Iris pigment epithelial cell (primary cell): ENCODE measurements at places on chromosomes 3 and 15.

DNA sequence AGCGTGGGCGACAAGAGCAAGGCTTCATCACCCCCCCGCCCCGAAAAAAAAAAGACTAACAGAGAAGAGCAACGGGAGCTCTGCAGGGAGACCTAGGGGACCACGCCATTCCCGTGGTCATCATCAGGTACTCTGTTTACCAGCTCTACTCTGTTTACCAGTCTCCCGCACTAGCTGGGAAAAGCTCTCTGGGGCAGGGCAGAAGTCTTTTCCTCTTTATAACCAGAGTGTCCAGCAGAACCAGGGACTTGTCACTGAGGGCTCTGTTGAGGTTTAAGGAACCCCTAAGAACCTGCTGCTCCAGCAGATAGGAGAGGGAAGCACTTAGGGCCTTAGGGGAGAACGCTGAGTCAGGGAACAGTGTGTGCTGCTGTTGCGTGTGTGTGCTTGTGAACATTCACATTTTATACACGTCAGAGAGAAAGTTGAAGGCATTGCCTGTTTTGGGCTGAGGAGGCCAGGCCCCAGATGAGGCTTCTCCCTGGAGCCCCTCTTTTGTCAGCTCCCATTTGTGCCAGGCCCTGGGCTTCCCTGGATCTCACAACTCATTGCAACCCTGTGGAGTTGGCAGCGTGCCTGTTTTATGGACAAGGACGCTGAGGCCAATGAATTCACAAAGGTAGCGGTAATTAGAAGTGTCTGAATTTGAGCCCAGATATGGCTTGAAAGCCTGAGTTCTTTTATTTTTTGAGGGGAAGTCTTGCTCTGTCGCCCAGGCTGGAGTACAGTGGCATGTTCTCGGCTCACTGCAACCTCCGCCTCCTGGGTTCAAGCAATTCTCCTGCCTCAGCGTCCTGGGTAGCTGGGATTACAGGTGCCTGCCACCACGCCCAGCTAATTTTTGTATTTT lies 24.2 kb upstream of the ERICH6 start:
- no peak for DNase-seq

GRCh38 chr3:141279077-141279967 lies 47.7 kb downstream of the PXYLP1 start:
- DNase-seq, result peak; percentile 37

DNA sequence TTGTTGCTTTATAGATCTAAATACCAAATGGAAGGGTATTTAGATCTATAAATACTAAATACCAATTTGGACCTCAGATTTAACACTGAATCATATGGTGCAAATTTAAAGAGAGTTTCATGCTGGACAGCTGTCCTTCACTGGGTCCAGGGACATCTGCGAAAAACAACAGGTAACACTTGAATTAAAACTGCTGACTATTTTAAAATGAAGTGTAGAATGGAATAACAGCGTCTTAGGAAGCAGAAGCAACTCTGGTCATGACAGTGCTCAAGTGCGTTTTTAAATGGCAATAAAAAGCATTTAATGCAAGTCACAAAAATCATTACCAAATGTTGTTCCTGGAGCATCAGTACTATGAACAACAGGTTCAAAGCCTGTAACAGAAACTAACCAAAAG lies 106.3 kb downstream of the TFG start:
- DNase-seq, result no peak

DNA sequence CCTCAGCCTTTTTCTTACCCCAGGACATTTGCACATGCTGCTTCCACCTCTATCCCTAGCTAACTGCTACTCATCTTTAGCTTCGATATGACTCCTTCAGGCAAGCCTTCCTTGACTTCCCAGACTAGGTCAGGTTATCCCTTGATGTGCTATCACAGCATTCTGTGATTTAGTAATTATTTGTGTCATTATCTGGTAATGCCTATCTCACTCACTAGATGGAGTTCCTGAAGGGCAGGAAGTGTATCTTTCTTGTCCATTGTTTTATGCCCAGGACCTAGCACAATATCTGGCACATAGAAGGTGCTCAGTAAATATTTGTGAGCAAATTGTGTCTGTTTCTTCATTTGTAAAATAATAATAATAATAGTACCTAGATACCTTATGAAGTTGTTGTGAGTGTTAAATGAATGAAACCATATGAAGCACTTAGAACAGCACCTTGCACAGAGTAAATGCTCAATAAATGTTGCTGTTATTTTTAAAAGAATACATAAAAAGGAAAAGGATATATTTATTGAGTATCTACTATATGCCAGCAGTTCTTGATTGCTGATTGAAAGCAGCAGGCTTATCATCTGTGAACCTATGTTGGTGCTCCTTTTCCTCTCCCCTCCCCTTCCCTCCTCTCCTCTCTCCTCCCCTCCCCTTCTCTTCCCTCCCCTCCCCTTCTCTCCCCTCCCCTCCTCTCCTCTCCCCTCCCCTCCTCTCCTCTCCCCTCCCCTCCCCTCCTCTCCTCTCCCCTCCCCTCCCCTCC lies 31.5 kb downstream of the SQOR start:
- no peak for DNase-seq

DNA sequence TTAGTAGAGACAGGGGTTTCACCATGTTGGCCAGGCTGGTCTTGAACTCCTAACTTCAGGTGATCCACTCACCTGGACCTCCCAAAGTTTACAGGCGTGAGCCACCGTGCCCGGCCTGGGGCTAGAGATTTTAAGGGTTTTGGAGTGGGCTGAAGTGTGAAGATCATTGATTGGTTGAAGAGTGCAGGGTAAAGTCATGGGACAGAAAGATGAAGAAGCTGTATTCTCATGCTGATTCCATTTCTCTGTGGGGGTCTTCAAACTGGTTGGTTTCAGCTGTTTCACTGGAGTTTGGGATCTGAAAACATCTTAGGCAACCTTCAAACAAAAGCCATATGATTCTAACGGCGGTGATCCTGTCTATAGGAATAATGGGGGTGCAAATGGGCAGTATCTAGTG lies 52.1 kb downstream of the GATM start:
- no peak for DNase-seq

DNA sequence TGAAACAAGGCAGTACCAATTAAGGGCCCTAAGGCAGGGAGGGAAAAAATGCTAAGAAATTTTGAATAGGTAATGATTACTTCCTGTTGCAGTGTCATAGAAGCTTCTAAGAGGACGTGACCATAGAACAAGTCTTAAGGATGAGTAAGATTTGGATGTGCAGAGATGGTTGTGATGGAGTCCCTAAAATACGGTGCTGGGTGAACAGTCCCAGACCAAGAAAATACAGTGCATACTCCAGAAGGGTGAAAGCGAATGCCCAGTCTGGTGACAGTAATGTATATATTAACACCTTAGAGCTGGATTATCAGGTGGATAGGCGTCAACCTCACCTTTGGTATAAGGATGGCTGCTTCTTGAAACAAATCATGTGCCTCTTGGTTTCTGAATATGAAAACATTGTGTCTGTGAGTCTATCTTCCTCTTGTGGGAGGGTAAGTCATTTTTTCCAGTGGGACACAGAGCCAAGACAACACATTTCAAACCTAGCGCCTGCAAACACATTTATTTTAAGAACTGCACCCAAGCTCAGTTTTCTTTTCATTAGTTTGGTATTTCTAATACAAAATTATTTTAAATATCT lies 101.2 kb upstream of the TP63 start:
- no peak for DNase-seq

GRCh38 chr15:62666046-62666445 lies 376.5 kb upstream of the TPM1 start:
- DNase-seq, result no peak

GRCh38 chr15:90232941-90233386 lies 777 bp downstream of the CIB1 start:
- DNase-seq, result peak; percentile 39

DNA sequence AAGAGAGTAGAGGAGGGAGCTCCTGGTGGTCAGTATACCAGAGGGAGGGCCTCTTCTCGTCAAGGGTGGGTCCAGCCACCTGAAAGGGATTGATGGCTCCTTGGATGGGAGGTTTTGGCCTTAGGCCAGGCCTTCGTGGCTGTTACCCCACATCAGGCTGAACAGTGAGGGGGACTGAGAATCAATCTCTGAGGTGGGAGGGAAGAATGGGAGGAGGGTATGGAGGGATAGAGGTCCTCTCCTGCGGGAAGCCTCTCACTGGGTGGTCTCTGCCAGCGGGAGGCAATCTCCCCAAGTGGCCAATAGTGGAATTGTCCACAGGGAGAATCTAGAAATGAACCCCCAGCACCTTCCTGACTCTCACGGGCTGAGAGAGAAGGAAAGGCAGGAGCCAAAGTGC lies 53.5 kb downstream of the BSN start:
- DNase-seq, result no peak

GRCh38 chr3:66394753-66395249 lies 106.0 kb downstream of the LRIG1 start:
- peak; percentile 89 for DNase-seq

DNA sequence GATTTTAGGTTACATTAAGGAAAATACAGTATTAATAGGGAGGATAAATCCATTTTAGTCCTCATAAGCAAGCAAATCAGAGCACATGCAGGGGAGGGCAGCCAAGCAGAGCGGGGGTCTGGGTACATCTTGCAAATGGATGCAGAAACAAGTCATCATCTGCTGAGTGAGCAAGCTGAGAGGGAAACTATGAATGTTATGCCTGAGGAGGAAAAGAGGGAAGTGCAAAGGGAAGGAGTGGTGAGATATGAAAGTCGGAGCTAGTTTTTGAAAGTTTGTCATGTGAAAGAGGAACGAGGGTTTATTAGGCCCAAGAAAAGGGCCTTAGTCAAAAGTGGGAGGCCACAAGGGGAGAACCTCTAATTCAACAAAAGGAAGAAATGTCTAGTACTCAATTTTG lies 15.4 kb downstream of the PTX3 start:
- no peak for DNase-seq

DNA sequence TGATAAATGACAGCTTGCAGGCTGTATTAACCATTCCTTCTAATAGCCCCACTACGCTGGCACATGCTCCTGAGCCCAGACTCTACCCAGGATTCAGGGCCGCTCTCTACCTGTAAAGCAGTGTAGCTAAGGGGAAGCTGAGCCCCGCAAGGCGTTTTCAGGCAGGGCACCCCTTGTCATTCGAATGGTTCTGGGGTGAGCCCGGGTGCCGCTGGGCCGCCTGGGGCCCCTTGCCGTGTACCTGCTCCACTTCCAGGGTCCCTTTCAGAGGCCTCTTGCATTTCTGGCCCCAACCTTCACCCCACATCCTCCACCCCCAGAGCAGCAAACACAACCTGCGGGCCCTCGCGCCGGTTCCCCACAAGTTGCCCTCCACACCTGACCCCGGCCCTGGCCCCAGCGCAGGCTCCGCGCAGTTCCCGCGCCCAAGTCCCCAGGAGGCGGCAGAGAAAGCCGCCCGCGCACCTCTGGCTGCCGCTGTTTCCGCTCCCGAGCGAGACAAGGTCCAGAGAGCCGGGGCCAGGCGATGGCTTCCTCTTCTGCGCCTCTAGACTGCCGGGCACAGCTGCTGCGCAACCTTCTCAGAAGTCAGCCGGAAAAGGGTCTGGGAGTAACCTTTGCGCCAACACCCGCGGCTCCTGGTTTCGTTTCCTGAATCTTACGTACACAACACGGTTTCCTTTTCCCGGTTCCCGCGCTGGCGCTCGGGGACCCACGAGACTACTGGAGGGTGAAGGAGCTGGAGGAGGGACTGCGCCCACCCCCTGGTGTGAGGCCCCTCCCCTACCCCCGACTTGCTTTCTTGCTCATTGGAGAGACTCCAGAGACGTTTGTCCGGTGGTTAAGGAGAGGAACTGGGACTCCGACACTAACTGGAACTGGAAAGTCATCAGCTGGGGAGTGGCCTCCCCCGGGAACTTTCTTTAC lies at the start of gene PLSCR1:
Gene PLSCR1, minus strand, starts transcription at position 606 of the 927 bp plus-strand sequence. CDS start 8,055 bp downstream, outside the sequence.
- DNase-seq, result peak; percentile 98

DNA sequence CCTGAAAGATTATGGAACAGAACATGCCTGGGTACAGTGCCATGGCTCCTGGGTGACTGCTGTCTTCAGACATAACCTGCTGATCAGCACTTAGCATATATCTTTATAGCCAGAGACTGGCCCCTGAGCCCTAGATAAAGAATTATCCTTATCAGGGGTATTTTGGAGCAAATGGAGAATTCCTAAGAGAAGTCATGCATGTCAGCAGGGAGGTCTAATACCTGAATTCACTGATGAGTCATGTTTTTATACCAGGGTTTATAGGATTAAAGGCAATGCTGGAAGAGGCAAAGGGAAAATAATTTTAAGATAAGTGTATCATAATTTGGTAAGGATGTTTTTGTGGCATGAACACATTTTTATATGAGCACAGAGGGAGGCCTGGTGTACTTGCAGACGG lies 159.8 kb downstream of the ADAMTSL3 start:
- DNase-seq, result no peak

DNA sequence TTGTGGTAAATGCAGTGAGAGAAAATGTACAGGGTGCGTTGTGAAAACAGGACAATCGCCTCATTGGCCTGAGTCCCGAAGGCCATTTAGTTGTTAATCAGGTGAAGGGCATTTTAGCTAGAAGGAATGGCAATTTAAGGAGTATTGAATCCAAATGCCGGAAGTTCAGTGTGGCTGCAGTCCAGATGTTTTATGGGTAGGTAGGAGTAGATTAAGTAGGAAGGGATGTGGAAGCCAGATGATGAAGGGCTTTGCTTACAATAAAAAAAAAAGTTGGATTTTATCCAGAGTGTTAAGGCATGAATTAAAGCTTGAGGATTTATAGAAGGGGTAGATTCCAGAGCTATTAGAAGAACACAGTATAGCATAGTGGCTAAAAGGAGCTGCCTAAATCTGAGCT lies 572.7 kb downstream of the NLGN1 start:
- DNase-seq, result no peak

GRCh38 chr3:189236352-189236751 lies 64.6 kb downstream of the TPRG1 start:
- DNase-seq, result no peak
